DND-41 (cell line): ENCODE measurements at places on chromosomes 5 and 9.

- H3K4me1 ChIP-seq, result no peaks in the 10 kb centered on the region
- H3K27ac ChIP-seq, result no peak overlapping the region
- no peak for DNase-seq
- H3K4me3 ChIP-seq, result no peak overlapping the region
- peaks cover 2% of the 10 kb centered on the region for H3K27me3 ChIP-seq
Observed at GRCh38 chr5:127112347-127112864, 39.1 kb upstream of the C5orf63 start.

GRCh38 chr5:88938488-88938887, 55.5 kb upstream of the MEF2C start:
- DNase-seq, result no peak
- H3K4me1 ChIP-seq, result no peaks in the 10 kb centered on the region
- H3K27ac ChIP-seq, result no peak overlapping the region
- H3K4me3 ChIP-seq, result no peak overlapping the region
- H3K36me3 ChIP-seq, result no peaks in the 10 kb centered on the region

DNA sequence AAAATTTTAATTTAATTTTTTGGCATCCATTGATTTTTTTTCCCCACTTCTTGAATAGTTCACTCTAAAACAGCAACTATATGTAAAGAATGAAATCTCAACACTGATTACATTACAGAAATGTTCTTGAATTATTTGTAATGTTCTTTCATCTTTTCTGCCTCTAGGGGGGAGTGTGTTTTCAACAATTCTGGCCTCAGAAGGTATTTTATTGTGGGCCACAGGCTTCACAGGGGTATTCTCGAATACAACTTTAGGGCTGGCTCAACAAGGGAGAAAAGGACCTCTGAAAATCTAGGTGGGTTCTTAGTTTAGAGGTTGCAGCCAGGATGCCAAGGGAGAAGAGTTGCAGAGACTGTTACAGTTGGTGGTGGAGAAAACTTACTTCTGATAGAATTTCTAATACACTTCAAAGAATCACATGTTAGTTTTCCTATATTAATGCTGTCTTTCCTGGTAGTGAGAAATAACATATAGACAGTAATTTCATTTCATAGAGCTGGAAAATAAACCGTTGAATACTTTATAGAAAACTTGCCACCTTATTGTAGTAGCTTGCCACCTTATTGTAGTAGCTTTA, 3.6 kb upstream of the NPR3 start:
- no peak overlapping the region for H3K4me3 ChIP-seq
- no peaks in the 10 kb centered on the region for H3K27me3 ChIP-seq
- no peaks in the 10 kb centered on the region for H3K36me3 ChIP-seq
- no peak for DNase-seq

- H3K27ac ChIP-seq, result no peak overlapping the region
- H3K4me3 ChIP-seq, result no peak overlapping the region
- no peaks in the 10 kb centered on the region for H3K36me3 ChIP-seq
- no peaks in the 10 kb centered on the region for H3K4me1 ChIP-seq
- no peaks in the 10 kb centered on the region for H3K27me3 ChIP-seq
Observed at GRCh38 chr9:123400926-123401503, 45.0 kb downstream of the CRB2 start.

DNA sequence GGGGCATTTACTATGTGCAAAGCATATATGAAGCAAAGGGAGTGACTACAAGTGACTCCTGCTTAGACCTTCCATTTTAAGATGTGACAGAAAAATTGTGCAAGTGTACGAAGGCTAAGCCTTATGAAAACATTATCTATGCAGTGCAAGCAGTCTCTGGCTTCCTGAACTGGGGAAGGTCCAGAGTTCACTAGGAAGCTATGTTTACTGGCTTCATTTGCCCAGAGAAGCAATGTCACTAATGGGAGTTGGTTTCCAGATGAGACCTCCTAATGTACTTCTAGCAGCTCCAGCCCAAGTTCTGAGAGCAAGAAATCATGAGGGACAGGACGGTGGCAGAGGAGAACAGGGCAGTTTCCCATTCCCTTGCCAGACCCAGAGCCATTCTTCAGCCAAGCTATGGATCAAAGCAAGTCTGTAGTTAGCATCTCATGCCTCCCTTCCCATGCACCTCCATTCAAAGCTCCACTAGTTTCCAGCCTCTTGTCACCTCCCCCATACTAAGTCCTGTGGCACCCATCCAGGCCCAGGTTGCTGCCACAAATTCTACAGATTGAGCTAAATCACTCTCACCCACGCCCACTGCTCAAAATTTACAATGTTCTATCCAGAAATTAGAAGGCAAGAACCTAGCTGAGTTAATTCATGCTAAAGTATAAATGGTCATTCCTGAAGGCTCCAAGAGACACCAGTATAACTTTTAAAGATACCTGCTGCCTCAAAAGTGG, 21.8 kb downstream of the MCTP1 start:
- no peak for DNase-seq
- H3K36me3 ChIP-seq, result no peaks in the 10 kb centered on the region
- H3K4me1 ChIP-seq, result no peaks in the 10 kb centered on the region
- H3K27ac ChIP-seq, result no peak overlapping the region
- H3K27me3 ChIP-seq, result peaks cover 13% of the 10 kb centered on the region
